ENCODE measurements at places on chromosomes 3 and 15.

DNA sequence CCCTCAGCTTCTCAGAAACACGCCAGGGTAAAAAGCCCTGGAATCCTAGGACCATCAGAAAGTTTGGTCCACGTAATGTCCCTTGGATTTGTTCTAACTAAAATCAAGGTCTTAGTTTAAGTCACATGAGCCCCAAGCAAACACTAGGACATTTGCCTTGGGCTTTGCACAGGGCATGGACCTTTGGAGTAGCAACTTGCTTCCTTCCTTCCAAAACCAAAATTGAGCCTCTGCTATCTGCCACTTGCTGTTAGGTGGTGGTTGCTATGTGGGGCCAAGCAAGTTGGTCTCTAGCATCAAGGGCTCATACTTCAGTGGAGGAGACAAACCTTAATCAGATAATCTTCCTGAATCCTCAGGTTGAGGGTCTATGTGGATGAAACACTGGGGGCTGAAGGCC, 4.0 kb upstream of the DAG1 start:
- no peak for DNase-seq

GRCh38 chr3:40299721-40300335, 9.7 kb upstream of the EIF1B start:
- no peak for DNase-seq

DNA sequence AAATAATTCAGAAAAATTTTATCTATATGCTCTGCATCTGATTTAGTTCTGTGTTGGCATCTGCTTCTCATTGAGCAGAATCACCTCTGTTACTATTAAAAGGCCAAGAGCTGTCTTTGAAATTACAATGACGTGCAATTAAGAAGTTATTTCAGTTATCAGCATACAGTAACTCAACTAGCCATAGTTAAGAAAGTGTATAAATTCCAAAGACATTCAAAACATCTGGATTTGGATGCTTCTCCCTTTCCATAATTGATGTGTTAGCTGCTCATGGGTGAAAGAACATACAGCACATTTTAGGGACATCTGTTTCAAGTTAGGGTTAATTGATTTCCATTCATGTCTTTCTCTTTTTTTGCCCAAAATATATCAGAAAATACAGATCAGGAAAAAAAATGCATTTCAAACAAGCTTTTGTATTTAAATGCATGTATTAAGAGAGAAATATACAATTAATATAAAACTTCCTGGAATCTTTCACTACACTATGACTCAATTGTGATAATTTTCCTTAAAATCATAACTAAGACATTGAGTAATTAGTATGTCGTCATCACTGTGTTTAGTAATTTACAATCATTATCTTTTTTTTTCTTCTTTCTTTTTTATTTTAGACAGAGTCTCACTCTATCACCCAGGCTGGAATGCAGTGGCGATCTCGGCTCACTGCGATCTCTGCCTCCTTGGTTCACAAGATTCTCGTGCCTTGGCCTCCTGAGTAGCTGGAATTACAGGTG, 82.7 kb upstream of the MBNL1 start:
- DNase-seq = no peak

DNA sequence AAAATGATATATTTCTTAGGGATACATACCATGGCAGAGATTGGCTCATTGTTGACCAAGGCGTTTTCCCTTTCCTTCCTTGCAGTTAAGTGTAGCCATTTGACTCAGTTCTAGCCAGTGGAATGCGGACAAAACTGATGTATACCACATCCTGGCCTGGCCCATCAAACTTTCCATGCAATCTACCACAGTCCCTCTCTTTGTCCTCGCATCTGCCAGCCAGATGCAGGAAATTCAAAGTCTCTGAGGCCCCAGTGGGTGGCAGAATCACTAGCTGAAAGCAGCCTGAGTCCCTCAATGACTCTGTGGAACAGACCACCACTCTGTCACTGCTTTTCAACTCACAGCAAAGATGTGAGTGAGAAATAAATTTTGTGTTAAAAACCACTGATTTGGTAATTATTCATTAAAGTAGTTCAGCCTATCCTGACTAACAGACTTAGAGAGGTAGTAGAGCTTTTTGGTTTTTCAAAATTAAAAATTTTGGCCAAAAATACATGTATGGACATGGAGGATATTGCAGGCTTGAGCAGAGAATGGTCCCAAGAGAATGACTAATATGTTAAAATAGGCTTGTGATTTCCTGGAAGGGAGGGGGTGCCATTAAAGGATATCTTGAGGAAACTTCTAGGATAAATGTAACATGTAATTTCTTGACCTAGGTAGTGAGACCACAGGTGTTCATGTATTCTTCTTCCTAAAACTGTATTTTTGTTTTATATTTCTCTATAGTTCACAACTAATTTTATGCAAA, 10.9 kb downstream of the LRRFIP2 start:
- no peak for DNase-seq

DNA sequence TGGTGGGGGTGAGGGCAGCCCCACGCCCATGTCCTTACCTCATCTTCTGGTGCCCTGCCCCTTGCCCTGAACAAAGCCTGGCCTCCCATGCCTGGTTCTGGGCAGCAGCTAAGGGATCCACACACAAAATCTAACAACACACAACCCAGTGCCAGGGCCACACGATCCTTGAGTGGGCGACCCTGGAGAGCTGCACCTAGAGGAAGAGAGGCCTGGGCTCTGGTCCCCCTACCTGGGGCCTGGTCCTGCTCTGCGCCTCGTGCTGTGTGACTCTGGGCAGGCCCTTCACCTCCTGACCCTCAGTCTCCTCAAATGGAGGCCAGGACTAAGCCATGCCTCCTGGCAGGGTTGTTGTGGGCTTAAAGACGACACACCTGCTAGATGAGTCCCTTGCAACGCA, 20.0 kb upstream of the C3orf22 start:
- no peak for DNase-seq

GRCh38 chr3:107877936-107878335, 212.9 kb downstream of the CD47 start:
- DNase-seq = no peak

DNA sequence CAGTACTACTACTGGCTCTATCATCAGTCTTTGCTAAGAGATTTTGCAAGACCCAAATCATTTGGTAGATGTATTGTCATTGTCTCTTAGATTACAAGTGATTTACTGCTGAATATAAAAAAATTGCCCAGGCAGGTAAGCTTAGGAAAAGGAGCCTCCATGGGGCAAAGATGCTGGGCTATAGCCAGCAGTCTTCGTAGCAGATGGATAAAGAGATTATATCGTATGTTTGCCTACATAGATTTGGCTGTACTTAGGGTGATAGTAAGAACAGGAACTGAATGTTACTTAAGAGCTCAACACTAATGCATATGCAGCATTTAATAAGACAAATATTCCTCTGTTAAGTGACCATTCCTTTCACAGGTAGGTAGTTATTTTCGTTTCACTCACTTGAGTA, 48.9 kb downstream of the PTPRG start:
- DNase-seq = no peak

GRCh38 chr3:102526865-102527264, 92.0 kb downstream of the ZPLD1 start:
- no peak for DNase-seq

DNA sequence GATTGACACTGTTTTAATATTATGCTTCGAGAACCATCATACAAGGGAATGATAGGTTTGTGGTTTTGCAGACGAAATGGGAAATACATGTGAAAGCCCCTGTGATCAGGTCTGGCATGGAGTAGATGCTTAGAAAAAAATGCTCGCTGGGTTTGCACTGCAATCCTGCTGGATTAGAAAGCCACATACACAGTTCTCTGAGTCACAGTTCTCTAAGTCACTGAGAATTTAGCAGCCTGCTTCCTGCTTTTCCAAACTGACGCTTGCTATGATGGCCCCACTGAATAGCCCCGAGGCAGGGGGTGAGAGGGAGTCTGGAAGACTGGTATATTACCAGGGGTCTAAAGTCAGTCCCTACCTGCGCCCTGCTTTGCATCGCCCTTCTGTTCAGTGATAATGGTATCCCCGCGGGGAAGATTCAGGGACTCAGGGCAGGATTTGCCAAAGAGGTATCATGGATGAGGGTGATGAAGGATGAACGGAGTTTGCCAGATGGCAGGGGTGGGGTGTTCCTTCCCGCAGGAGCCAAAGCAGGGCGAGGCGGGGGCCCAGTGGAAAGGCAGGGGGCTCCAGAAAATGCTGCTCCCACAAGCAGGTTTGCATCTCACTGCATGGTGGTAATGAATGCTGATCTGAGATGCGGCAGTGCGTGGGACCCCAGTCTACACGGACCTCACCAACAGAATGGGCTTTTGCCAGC, 82.3 kb downstream of the IQSEC1 start:
- DNase-seq = no peak

DNA sequence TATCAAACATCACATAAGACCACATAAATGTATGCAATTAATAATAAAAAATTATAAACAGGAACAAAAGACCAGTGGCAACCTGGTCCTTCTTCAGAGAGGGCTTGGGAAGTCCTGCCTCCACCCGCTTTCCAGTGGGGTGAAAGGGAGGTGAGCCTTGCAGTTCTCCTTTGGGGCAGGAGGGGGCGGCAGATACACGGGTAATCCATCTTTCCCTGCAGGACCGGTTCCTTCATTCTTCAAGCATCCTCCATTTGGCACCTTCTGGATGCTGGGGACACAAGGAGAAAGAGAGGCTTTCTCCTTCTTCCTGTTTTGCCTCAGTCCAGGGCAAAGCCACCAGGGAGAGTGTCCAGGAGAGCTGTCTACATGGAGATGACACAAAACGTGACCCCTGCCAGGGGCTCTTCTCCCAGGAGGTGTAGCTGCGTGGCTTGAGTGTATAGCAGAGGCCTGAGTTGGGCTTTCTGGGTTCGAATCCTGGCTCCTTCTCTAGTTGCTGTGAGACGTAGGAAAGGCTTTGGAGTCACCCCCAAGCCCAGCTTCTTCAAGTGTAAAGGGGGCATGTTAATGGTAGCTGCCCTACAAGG, 23.2 kb downstream of the RPLP1 start:
- DNase-seq = peak; percentile 78

- DNase-seq = no peak
These were observed 379.7 kb upstream of the TGFBR2 start for GRCh38 chr3:30226601-30227151.

DNA sequence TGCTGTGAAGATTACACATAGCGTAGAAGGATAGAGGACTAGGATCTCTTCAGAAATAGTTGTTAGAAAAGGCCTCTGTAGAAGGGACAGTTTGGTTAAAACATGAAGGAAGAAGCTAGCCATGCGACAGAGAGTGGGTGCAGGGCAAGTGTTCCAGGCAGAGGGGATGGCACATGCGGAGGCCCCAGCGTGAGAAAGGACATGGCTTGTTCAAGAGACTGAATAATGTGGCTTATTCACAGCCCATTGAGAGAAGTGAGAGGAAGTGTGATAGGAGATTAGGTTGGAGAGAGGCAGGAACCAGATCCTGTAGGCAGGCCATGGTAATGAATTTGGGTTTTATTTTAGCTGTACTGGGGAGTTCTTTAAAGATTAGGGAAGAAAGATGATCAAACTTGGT, 56.4 kb downstream of the NEO1 start:
- no peak for DNase-seq

DNA sequence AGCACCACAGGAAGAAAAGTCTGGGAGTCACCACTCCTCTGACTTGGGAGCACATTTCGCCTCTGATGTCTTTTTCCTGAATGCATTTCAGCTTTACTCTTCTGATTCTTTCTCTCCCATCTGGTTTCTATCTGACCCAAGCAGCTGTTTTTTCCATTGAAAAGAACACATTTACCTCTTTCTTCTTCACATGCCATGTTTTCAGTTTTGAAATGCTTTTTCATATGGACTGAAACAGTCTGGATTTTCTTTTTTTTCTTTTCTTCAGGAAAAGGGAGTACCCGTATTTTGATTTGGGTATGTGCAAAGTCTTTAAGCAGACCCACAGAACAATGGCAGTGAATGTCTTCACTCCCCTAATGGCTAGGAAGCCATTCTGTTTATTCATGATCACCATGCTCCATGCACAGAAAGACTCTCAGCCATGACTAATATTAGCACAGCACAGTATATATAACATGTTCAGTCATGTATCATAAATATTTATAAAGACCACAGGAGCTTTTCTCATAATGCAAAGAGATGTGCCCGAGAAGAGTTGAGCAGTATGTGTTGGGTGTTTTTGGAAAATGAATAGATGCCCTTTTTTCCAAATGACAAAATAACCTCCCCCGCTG, 82.7 kb upstream of the LRIG1 start:
- DNase-seq = no peak

DNA sequence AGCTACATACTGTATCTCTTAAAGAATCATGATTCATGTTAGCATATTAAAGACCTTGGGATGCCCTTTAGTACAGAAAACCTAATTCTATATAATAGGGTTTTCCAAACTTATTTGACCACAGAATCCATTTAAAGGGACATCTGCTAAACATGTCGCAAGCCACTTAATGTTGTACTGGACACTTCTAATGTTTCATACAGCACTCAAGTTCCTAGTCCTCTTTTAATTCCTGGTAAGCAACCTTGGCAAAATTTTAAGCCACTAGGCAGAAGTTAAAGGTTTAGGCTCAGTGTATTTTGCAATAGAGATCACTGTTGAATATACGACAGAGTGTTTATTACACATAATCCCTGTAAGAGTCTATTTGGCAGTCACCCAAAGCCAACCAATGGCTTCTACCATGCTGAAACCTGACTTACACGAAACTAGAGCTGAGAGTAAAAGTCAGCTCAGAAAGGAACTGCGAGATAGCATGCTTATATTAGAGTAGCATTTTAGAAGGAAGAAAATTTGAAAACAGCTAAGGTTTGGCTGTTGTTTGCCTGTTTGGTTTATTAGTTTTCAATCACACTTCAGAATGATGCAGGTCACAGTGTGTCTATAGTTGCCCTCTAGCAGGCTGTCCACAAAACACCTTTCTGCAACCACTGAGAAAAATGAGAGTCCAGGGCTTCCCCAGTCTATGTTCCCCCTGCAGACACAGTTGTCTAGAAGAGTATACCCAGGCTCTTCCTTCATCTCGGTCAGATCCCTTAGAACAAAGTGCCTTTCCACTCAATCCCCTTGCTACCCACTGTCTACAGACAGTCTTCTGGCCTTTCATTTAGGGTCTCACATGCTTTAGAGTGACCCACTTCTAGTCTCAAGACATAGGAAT, 104.4 kb downstream of the FMN1 start:
- peak; percentile 72 for DNase-seq

DNA sequence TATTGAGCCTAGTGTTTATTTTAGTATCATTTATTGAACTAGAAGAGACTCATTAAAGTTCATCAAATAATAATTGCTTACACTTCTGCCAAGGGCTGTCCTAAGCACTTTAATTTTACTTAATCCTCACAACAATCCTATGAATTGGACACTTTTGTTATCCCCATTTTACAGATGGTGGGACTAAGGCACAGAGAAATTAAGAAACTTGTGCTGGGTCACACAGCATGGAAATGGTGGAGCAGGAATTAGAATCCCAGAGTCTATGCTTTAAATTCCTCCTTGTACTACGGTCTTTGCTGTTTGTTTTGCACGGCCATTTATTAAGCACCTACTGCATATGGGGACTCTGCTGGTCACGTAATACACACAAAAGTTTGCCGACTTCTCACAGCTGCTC, 7.9 kb downstream of the ATP2B2 start:
- DNase-seq = no peak

- DNase-seq = peak; percentile 74
These were observed 597.2 kb downstream of the EDEM1 start for GRCh38 chr3:5784690-5785089.

GRCh38 chr15:82873000-82873680, 63.7 kb downstream of the WHAMM start:
- DNase-seq = no peak

- no peak for DNase-seq
These were observed 133.6 kb downstream of the UACA start for GRCh38 chr15:70629735-70630273.
